ENCODE measurements at places on chromosomes 4 and X. TPM values are rescaled to one million over a fixed set of nuclear protein-coding genes. Genes with fewer than 3 reads are reported as not detected.

GRCh38 chr4:6043188-6043587 is 25.0 kb upstream of the C4orf50 start:
- DNase-seq: no peak

DNA sequence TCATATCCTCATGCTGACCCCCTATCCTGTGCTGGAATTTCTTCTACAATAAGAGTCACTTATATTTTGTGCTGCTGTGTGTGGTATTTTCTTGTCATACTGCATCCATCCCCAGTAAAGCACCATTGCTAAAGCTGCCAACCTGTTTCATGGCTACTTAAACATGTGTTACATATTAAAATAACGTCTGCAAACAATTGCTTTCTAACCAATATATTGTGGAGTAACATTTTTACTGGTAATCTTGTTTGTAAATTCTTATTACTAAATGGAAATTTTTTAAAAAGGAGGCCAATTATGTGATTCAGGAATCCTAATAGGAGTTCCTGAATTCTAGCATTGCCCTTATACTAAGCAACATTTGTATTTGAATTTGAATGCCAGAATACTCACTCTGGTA is 160.3 kb upstream of the VEGFC start:
- no peak for DNase-seq

DNA sequence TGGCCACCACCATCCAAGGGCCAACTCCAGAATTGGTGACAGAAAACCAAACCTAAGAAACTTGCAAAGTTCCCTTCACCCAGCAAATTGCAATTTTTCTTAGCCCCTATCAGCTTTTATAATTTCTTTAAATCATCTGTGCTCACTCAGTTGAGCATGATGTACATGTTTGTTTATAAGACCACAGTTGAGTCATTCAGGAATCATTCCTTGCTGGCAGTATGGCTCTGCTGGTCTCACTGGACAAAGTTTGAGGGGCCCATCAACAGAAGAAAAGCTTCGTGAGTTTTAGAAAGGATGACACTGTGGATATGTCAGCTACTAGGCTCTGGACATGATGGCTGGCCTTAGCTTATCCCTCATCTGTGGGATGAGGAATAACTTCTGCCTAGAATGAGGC is 4.0 kb downstream of the TRPC5 start:
- peak; percentile 53 for DNase-seq

DNA sequence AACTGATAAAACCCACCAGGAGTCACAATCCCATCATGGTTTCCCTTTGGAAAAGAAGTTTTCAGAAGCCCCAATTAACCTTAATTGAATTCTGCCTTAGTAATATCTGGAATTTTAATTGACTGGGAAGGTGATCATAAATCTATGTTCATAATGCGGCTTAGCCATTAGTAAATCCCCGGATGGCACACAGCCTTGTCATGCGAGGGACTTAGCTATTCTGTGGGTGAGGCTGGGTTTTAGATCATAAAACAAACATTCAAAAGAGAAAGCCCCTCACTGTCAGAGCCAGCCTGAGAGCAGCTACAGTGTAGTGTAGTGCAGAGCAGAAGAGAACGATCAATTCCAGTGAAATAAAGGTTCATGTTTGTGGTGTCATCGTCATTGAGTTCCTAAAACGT is 124.0 kb upstream of the NOCT start:
- no peak for DNase-seq

GRCh38 chr4:6153874-6154273 is 46.5 kb downstream of the JAKMIP1 start:
- no peak for DNase-seq

DLG3 gene
- 14.2 TPM for polyA plus RNA-seq

SMIM9 gene
- not detected for polyA plus RNA-seq

DNA sequence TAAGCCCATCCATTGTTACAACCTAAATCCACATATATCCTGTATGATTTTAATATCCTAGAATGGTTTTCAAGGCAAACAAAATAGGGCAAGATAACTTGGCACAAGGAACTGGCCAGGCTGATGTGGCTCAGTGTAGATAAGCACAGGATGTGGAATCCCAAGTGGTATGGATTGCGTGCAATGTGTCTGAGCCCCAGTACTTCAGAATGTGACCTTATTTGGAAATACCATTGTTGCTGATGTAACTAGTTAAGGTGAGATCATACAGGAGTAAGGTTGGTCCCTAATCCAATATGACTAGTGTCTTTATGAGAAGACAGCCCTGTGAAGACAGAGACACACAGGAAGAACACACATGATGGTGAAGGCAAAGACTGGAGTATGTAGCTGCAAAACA is 72.4 kb downstream of the IL21 start:
- DNase-seq: peak; percentile 26

- peak; percentile 57 for DNase-seq
Measured at GRCh38 chr4:148515248-148515647, 73.0 kb upstream of the NR3C2 start.

- no peak for DNase-seq
Measured at GRCh38 chr4:134364928-134365327, 163.3 kb upstream of the PABPC4L start.

GRCh38 chrX:13469963-13470684 is 99.3 kb upstream of the EGFL6 start:
- peak; percentile 75 for DNase-seq

GRCh38 chr4:111492496-111492895 is 652.8 kb upstream of the FAM241A start:
- DNase-seq: no peak

UGT2B17 gene
- polyA plus RNA-seq: not detected

GRCh38 chrX:131812847-131813825 is 210.0 kb upstream of the STK26 start:
- peak; percentile 79 for DNase-seq

DNA sequence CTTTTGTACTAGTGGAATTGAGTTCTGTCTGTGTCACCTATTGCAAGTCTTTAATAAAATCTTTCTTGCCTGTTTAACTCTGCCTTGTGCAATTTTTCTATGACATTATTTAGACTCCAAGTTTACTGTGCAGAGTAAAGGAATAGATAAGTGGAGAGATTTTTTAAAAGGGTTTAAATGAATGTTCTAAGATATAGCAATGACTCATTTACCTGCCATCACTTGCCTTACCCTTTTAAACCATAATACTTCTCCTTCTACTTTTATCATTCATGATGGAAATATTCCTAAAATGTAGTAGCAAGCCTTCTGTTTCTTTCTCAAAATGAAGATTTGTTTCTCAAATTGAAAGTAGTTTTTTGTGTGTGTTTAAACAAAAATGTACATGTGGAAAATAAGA is 782.8 kb upstream of the MAGEB2 start:
- no peak for DNase-seq

CCSER1 gene
- not detected for polyA plus RNA-seq
